ENCODE measurements at places on chromosomes 5 and 9.
A peak's percentile ranks its signal among the peaks of the same experiment; 100 is the strongest.

GRCh38 chr5:112628214-112628980 is 109.3 kb upstream of the APC start:
- no peak for DNase-seq

GRCh38 chr9:89387197-89387849 is 69.0 kb downstream of the SECISBP2 start:
- no peak for DNase-seq

- no peak for DNase-seq
These were observed 1.0 kb downstream of the KLF9 start for GRCh38 chr9:70413464-70413798.

GRCh38 chr5:8770431-8770830 is 775.4 kb downstream of the SEMA5A start:
- DNase-seq: no peak

DNA sequence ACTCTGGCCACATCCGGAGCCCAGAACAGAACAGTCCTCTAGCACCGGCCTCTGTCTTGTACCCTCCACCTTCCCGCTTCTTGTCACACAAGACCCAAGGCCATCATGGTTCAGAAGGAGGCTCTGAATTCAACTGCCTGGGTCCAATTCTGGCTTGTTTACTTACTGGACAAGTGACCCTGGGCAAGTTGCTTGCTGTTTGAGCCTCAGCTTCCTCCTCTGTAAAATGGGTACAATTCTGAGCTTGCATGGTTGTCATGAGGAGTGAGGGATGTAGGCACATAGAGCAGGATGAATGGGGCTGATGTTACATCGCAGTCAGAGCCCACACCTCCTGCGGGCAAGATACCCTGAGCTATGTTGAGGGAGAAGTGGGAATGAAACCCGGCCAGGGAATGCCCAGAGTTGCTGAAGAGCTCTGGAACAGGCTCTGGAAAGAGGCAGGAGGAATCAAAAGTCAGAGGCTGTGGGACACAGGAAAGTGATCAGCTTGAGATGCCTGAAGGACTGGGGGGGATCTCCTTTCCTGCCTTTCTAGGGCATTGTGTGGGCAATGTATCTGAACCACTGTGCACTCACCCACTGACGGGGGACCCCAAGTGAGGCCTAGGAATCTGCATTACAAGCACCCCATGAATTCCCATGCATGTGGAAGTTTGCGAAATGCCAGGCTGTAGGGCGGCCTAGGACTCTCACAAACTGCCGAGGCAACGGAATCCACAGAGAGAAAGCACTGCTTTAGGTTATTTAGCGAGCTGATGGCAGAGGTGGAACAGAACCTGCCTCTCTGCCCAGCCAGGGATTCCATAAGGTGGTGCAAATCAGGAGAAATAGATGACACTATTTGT is 29.4 kb upstream of the IL17B start:
- DNase-seq: no peak

GRCh38 chr5:173562451-173562850 is 54.0 kb downstream of the BOD1 start:
- DNase-seq: no peak

DNA sequence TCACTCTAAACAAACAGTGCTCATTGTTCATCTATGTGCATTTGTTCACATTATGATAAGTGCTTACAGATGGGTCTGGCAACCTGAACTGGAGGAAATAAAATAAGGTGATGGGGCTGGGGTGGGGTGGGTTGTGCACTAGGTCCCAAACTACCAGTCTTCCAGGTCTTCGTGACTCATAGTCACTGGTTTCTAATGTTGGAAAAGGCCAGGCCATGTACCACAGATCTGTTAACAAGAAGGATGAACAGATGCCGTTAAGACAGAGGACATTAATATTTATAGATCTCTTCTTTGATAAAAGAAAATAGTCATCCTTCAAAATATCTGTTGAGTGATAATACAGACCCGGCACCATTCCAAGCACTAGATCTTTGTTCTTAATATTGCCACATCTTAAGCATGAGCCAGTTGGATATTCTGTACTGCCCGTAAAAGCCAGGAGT is 71.4 kb upstream of the STARD4 start:
- DNase-seq: peak; percentile 81

- no peak for DNase-seq
These were observed 286.7 kb downstream of the NFIB start for GRCh38 chr9:14027116-14027800.

- DNase-seq: no peak
These were observed 7.7 kb downstream of the CLTB start for GRCh38 chr5:176408590-176408989.

DNA sequence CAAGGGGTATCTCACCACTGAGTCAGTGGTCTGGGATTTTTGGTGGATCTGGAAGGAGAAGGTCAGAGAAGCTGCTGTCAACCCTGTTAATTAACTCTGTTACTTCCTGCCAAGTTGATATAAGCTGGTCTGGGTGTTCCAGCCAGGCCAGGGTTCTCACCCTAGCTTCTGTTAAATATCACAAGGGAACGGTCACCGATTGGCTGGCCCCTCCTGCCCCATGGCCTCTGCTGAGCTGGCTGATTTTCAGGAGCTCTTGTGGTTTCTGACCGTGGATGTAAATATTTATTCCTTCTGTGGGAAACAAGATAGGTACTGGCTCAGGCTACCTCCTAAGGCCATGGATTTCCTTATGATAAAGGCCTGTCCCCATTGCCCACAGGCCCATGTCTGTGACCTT is 1.0 kb downstream of the ADAMTS13 start:
- DNase-seq: no peak

Data from fibroblast of skin of left biceps (primary cell).